ENCODE measurements at places on chromosomes 12 and 14.

DNA sequence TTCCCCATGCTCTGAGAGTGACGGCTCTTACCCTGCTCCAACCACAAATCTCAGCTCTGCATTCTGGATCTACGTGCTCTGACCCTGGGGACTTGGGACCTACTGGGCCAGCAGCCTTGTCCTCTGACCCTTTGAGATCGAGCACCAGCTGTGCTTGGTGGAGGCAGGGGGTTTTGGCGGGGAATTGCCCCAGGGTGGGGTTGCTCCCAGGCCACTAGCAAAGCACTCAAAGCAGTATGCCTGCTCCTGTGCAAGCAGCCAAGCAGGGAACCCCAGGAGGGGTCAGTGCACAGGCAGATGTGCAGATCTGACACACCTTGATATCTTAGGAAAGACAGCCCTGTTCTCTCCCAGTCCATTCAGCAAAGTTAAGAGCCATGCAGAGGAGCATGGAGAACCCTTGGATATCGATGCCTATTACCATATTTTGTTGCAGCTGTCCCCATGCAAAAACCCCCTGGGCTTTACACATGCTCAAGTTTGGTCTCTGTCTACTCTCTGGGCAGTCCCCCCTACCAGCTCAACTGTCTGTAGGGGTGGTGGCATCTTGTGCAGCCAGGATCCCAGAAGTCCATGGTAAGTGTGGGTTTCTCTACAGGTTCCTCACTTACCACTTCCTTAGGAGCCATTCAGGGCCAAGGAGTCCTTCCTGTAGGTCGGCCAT lies 319.0 kb downstream of the TMTC2 start:
- DNase-seq = no peak

GRCh38 chr14:26395726-26396125 lies 202.1 kb downstream of the NOVA1 start:
- DNase-seq = no peak

GRCh38 chr14:94850309-94851211 lies 80.6 kb upstream of the GSC start:
- no peak for DNase-seq

GRCh38 chr12:16600525-16600924 lies 5.4 kb downstream of the LMO3 start:
- DNase-seq = no peak

DNA sequence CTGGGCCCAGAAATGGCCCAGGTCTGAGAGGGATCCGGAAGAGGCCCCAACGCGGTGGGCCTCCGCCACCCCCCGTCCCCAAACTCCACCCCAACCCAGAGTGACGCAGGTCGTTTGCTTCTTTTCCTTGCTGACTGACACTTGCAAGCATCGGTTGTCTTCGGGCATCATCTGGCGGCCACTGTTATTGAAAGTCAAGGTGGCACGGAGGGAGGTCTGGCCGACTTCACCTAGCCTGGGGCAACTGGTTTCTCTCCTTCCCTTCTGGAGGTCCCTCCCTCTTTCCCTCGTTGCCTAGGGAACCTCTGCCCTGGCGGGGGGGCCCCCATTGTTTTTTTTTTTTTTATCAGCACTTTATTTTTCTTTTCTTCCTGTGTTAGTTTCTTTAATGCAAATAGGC lies 241.8 kb downstream of the ALG10 start:
- DNase-seq = no peak

DNA sequence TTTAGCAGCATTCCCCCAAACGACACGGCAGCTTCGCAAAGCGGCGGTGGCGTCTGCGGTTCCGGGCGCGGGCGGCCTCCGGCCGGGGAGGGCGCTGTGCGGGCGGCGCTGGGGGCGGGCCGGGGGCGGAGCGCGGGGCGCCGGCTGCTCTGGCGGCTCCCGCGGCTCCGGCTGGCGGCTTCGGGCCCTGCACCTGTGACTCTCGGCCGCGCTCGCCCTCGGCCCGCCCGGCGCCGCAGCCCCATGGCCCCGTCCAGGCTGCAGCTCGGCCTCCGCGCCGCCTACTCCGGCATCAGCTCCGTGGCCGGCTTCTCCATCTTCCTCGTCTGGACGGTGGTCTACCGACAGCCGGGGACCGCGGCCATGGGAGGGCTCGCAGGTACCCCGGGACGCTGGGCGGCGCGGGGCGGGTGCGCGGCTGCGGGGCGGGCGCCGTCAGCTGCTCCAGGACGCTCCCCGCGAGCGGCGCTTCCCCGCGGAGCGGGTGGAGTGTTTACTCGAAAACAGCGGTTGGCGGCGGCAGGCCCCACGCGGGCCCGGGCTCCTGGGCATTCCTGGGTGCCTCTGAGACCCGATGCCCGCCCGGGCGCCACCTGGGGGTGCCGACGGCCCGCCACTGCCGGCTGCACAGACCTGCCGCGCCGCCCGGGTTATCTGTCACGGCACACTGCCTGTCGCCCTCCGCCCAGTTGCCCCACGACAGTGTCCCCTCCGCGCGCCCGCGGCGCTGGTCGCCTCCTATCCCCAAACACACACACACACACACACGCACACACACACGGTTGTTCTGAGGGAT lies at the start of gene SLC48A1:
SLC48A1 (plus strand) TSS at position 177 of the 796 bp plus-strand sequence; CDS start at position 244, 67 bp downstream.
- peak; percentile 53 for DNase-seq

GRCh38 chr12:12839003-12839395 lies 25.9 kb downstream of the DDX47 start:
- no peak for DNase-seq

- DNase-seq = no peak
Measured at GRCh38 chr14:94291159-94291905, 1.7 kb downstream of the SERPINA10 start.

GRCh38 chr14:83416476-83416875 lies 1882.8 kb upstream of the SEL1L start:
- DNase-seq = no peak

DNA sequence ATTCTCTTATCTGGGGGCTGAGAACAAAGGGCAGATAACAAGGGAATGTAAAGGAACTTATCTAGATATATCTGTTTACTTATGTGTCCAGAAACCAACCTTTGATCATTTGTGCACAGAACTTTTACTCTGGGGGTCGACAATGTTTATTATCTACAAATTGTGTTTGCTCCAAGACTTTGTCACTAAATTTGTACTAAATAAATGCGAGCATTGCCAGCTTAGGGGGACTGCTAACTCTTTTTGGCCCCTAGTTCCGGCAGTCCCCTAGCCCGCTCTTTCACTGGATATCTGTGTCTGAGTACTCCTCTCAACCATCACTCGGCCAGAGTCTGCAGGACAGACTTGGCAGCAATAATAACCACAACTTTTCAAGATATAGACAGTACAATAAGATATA lies 88.2 kb downstream of the FSCB start:
- DNase-seq = no peak

- DNase-seq = peak; percentile 2
Measured at GRCh38 chr12:11553871-11554533, 95.5 kb upstream of the ETV6 start.

GRCh38 chr14:92619671-92620456 lies 106.3 kb downstream of the RIN3 start:
- no peak for DNase-seq

DNA sequence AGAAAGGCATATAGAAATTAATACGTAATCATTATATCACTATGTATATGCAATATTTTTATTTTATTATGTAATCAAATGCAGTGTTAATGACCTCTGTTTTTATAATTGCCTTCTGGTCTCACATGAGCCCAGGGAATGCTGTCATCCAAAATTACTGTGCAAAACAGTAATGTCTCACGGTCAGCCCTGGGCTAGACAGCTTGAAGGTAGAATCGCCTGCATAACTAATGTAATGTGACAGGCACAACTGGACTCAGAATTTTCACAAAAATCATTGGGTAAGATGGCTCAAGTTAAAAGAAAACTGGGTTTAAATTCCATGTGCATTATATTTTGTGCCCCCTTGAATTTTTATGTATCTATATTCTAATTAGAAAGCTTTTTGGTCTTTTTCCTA lies 293.3 kb downstream of the PPFIA2 start:
- DNase-seq = no peak

DNA sequence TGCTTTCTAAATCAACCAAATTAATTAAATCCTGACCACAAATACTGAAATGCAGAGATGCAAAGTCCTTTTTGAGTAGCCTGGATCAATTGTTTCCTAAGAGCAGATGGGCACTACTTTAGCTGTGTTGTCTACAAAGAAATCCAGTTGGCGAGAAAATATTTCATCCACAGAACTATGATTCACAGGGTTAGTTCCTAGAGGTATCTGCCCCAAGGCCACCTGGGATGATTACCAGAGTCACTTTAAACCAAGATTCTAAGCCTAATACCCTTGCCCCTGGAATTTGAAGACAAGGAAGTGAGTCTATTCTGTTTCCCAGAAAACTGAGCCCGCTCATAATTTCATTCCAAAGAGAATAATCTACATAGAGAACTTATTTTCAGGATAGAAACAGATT lies 198.4 kb downstream of the PPM1H start:
- DNase-seq = no peak

DNA sequence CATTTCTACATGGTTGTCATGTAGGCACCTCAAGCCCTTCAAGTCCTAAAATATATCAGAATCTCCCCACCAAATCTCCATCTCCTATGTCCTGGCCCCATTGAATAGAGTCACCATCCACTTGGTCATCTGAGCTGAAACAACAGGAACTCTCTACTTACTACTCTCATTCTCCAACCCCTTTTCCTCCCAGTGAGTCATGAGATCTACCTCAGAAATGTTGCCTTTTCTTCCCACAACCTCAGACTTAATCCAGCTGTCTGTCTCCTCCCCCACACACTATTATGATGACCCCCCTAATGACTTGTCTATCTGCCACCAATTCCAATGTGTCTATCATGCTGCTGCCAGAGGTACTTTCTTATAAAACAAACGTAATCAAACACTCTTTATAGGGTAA lies 72.3 kb upstream of the TMEM263 start:
- no peak for DNase-seq

DNA sequence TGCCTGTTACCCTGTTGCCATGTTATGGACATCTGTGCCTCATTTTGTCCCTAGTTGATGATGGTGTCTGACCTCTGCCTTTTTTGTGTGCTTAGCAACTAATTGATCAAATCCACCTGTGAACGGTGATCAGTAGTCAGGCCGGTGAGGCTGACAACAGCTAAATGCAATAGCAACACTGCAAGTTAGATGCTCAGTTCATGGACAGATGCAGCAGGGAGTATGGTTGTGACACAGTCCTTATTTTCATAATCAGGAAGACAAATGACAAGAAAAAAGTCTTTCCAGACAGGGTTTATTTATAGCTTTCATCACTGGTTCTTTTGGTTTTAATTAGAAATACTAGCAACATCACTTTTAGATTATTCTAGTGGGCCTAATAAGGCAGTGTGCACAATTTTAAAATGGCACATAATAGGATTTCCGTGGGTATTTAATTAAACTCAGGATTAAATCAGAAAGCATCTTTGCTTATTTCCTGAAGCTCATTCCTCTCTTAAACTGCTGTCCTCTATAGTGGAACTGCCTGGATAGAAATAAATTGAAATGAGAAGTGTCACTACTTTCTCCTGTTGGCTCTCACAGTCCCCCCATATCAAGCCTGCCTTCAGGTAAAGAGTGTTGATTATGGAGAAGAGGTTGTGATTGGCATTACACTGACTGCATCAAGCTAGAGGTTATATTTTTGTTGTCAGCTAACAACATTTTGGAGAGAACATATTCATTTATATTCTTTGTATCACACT lies 281.1 kb upstream of the NAV3 start:
- DNase-seq = no peak

DNA sequence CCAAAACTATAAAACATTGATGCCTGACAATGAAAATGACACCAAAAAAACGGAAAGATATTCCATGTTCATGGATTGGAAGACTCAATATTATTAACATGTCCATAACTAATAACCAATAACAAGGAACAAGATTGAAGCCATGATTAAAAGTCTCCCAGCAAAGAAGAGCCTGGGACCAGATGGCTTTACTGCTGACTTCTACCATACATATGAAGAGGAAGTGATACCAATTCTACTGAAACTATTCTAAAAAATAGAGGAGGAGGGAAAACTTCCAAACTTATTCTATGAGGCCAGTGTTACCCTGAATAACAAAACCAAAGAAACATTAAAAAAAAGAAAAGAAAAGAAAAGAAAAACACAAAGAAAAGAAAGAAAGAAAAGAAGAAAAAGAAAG lies 54.6 kb upstream of the ATF7IP start:
- no peak for DNase-seq

DNA sequence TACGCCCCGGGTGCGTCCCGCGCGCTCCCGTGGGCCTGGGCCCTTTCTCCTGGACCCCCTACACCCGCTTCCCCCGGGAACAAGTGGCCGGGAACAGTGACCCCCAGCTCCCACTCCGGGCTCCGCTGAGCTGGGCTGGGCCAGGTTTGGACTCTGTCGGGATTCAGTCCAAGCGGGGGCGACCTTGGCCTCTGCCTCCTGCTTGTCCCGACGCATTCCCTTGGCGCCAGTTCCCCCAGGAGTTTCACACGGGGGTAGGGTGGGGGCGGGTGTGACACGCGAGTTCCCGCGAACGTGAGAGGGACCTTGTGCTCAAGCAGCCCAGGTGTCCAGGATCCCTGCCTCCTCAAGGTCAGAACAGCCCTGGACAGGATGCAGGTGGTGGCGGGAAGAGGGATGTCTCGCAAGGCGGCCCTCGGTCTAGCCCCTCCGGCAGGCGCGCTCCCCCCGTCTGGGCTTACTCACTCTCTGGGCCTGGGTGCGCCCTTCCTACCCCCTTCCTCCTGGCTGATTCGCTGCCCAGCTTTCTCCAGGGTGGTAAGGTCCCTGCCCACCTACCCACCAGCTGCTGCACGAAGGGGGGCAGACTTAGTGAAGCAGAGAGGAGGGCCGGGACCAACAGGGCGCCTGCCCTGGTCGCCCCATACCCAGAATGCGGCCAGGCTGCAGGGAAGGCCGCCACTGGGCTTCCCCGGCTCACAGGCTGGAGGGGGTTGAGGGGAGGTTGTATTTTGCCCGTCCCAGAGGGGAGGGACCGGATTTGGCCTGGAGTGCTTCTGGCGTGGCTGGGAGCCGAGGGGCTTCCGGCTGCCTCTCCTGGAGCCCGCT lies 862 bp downstream of the CRIP2 start:
- no peak for DNase-seq

GRCh38 chr12:62654326-62655241 lies 188.0 kb downstream of the MON2 start:
- no peak for DNase-seq

DNA sequence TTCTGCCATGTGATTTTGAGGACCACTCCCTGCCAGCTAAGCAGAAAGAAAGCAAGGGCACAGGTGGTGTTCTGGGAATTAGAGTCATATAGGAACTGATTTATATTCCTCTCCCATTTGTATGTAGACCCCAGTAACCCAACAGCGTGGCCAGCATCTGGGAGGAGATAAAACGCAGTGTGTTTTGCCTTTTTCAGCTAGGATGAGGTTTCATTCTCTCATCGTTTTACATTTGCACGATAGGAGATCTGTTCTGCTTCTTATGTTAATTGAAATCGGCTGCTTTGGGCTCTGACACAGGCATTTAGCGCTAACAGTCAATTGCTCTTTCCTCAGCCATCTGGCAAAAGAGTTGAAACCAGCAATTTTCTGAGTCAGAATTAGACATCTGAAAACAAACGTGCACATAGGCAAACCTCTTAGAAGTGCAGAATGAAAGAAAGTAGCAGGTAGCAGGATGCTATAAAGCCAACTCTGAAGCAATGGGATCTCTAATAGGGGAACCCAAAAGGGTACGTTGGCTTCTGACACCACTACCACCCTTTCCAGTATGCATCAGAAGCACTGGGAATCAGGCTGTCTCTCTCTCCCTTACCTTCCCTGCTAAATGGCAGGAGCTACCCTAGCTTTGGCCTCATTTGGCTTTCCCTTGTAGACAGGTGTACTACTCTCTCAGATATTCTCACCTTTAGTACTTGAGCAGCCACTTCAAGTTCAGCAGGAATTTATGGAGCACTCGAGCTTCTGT lies 219.1 kb downstream of the PHLDA1 start:
- no peak for DNase-seq
